ENCODE measurements at places on chromosomes 7 and 10. TPM values are rescaled to one million over a fixed set of nuclear protein-coding genes. Genes with fewer than 3 reads are reported as not detected.

UPK3B gene
- total RNA-seq = 4.9 TPM

FEZF1 gene
- not detected for total RNA-seq

RARRES2 gene
- 84.2 TPM for total RNA-seq

TUBAL3 gene
- total RNA-seq = 0.40 TPM

ANXA8 gene
- total RNA-seq = not detected

SFTPA1 gene
- not detected for total RNA-seq

GNGT1 gene
- not detected for total RNA-seq

PKD2L1 gene
- total RNA-seq = not detected

DNAJC12 gene
- total RNA-seq = 8.7 TPM

SPDYE6 gene
- not detected for total RNA-seq

TLX1 gene
- 0.60 TPM for total RNA-seq

DNA sequence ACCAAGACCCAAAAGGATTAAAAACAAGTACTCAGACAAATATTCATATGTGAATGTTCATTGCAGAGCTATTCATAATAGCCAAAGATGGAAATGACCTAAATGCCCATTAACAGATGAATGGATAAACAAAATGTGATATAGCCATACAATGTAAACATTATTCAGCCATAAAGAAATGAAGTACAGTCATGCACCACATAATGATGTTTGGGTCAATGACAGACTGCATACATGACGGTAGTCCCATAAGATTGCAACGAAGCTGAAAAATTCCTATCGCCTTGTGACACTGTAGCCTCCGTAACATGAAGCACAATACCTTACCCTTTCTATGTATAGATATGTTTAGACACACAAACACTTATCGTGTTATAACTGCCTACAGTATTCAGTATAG, 97.9 kb downstream of the ABLIM1 start:
- DNase-seq = no peak

DNA sequence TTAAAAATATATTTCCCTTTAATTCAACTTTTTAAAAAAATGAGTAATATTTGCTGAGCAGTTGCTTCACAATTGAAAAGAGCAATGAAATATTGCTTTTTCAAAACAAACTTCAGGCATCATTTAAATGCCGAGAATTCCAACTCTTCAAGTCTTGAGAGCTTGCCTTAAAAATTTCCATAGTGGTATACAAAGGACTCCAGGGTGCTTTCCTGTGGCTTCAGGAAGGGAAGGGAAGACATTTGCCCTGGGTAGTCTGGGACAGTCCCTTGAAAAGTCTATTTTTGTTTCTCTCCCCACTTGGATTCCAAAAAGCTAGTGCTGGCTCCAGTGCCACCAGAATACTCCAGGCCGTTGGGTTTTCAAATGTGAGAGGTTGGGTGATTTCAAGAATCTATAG, 71.7 kb downstream of the HYCC1 start:
- DNase-seq = no peak

DNA sequence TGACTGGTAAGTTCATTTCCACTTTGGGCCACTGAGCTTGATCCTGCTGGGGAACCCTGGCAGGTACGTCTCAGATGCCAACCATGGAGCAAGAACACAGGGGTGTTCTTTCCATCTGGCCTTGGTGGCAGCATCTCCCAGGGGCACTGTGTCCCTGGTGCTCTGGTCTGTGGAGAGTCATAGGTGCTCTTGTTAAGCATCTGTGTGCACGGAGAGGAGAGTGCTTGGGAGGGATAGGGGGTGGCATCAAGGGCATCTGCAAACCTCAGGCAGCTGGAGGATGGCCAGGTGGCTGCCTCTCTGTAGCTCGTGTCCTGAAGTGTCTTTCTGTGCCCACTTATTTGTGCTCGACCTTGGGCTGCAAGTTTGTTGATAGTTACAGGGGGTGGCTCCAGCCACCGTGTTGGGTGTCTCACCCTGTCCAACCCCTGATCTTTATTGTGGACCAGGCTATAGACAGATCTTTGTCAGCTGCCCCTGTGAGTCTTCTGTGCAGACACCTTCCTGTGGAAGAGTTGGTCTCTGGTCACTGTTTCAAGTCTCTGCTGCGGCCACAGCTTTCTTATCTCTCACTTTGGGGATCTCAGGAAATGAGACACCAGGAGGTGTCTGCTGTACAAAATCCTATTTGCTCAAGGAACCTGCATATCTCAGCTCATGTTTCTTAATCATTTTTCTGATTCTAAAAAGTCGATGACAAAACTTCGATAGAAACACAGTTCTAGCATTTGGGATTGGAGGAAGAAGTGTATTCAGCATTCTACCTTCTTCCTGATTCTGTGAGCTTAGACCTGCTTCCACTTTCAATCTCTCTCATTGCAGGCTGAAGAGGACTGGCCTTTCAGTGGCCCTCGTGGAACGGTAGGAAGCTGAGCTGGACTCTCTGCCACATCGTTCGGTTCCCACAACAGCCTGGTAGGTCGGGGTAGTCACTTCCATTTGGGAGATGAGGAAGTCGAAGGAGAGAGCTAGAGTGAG, 17.2 kb upstream of the GIMAP8 start:
- DNase-seq = peak; percentile 25

GRCh38 chr10:20415684-20416083, 481.4 kb downstream of the NEBL start:
- no peak for DNase-seq

GRCh38 chr10:51075043-51075872, 971 bp downstream of the PRKG1 start:
- DNase-seq = no peak

- no peak for DNase-seq
Measured at GRCh38 chr10:49023752-49024151, 84.1 kb upstream of the LRRC18 start.

GRCh38 chr10:124952123-124952522, 10.2 kb downstream of the ZRANB1 start:
- no peak for DNase-seq

GRCh38 chr10:97713339-97713825, at the start of gene MARVELD1:
Gene MARVELD1 (plus strand): TSS chr10:97713730. CDS start chr10:97713877, 147 bp downstream.
- DNase-seq = peak; percentile 70

GRCh38 chr10:50615658-50616057, 8.1 kb downstream of the SGMS1 start:
- no peak for DNase-seq

- DNase-seq = no peak
Measured at GRCh38 chr10:103491729-103492364, 1.7 kb upstream of the NEURL1 start.

- DNase-seq = no peak
Measured at GRCh38 chr7:98735801-98736200, 118.7 kb downstream of the NPTX2 start.

GRCh38 chr7:126398851-126399529, 853.8 kb downstream of the GRM8 start:
- no peak for DNase-seq

DNA sequence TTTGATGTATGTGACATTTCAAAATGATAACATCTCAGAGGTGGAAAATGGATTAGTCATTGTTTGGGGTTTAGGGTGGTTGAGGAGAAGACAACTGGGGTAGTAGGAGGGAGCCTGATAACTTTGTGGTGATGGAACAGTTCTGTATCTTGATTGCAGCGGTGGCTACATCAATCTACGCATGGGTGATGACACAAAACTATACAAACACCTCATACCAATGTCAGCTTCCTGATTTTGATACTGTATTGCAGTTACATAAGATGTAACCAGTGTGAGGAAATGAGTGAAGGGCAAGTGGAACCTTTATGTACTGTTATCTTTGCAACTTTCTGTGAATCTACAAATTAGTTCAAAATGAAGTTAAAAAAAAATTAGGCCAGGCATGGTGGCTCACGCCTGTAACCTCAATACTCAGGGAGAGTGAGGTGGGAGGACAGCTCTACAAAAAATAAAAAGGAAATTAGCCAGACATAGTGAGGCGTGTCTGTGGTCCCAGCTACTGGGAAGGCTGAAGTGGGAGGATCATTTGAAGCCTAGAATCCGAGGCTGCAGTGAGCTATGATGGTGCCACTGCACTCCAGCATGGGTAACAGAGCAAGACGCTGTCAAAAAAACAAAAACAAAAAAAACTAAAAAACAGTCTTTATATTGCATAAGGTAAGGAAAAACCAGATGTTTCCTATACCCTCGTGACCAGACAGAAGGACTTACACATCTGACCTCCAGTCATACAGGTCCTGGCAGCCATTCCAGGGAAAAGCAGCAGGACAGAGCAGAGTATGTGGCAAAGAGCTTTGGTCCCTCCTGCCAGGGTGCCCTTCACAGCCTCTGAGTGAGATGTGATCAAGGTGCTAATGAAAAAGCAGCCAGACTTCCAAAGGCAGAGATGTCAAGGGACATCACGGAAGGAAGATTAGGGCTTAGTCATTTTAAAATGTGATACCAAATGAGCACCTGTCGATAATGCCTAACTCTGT, 50.8 kb downstream of the CYTH3 start:
- no peak for DNase-seq

DNA sequence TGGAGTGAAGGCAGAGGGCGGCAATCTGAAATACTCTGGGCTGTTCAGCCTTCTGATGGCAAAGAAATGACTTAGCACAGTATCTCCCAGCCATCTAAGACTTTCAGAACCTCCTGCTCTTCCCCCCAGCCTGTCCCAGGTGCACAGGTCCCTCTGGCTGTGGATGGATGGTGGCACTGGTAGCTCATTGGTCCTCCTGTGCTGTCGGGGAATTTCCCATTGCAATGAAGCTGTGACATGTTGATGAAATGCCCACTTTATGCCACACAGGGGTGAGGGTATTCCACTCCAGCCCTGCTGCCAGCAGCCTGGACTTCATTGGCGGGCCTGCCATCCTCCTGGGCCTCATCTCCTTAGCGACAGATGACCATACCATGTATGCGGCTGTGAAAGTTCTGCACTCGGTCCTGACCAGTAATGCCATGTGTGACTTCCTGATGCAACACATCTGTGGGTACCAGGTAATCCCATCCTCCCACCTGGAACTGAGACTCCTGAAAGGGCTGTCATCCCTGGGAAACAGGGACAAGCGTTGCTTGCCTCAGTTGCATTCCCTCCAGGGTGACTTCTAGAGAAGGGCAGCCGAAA, 105.9 kb downstream of the WDFY4 start:
- DNase-seq = no peak

DNA sequence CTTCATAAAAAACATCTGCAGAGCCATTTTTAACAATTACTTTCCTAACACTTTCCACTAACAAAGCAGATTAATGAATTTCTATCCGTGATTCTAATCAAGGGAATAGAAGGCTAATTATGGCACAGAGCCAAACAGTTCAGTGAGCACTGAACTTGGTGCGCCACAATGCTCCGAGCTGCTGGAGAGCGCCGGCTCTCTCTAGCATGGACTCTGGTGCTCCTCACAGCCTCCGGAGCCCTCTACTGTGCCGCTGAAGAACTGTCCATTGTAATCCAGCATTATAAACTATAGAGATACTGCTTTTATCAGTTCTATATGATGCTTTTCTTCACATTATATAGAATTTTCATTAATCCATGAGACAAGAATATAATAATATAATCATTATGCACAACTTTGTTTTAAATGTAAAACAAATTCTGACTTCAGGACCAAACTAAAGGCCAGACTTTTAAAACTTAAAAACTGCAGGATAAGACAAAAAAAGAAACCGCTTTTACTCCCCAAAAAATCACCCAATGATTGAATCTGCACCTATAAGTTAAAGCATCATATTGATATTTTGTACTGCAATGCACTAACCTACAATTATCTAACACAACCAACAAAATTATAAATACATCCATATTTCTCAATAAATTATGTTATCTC, 123.6 kb downstream of the RNF32 start:
- peak; percentile 71 for DNase-seq

GRCh38 chr10:2278363-2278762, 541.0 kb upstream of the ADARB2 start:
- no peak for DNase-seq

- DNase-seq = no peak
Measured at GRCh38 chr7:2211926-2212325, 20.8 kb downstream of the MAD1L1 start.

DNA sequence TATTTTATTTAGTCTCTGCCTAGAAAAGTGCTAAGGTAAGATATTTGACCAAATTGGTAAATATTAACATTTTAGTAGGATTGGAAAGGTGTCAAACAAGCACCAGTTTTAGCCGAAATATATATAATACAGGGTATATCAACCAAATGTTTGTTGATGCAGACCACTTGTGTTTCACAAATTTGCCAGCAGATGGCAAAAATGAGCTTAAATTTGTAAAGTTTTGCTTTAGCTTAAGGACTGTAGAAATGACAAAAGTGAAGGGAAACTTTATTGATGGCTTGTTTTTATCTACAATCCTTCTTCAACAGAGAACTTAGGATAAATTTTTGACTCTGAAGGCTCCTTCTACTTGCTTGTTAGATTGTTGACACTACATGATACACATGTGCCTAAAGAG, 4.8 kb upstream of the POLR1F start:
- peak; percentile 12 for DNase-seq

- no peak for DNase-seq
Measured at GRCh38 chr7:68789597-68789996, 808.7 kb upstream of the AUTS2 start.

- DNase-seq = no peak
Measured at GRCh38 chr7:4937411-4937810, 21.6 kb downstream of the MMD2 start.

DNA sequence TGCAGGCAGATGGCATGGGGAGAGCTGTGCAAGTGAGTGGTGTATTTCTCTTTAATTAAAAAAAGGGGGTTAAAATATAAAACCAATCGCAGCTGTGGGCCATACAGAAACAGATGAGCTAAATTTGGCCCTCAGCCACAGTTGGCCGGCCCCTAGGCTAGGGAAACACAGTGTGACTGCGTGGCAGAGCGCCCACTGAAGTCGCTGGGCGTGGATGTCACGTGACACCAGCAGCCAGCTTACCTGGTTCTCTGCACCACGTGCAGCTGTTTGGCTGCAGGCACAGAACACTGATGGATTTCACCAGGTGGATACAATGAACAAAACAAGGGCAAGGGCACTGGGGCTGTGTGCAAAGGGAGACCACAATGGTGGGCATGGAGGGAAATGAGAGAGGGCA, 119.3 kb upstream of the ZNF746 start:
- DNase-seq = no peak

- peak; percentile 68 for DNase-seq
Measured at GRCh38 chr7:42493436-42494198, 256.6 kb upstream of the GLI3 start.

DNA sequence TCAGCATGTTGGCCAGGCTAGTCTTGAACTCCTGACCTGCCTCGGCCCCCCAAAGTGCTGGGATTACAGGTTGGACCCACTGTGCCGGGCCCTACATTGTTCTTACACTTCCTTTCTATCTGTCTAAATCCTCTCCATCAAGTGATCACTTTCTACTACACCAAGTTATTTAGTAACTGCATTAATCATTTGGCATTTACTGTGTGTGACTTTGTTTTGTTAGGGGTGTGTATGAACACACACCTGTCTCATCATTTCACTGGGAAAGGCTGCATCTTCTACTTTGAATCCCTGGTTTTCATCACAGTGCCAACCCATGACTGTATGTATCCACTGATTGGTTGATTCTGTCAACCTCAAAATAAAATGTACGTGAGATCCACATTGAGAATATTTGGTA, 23.0 kb upstream of the CCDC71L start:
- no peak for DNase-seq

GRCh38 chr10:88243836-88244730, 339.0 kb downstream of the RNLS start:
- DNase-seq = peak; percentile 66
